GM19239 (cell line): ENCODE measurements at places on chromosomes 3 and 15.

- DNase-seq: no peak
Measured at GRCh38 chr3:99641982-99642381, 3.6 kb downstream of the COL8A1 start.

GRCh38 chr3:58102976-58103451 lies 94.8 kb downstream of the FLNB start:
- no peak for DNase-seq

- DNase-seq: no peak
Measured at GRCh38 chr3:125054062-125054448, 1.7 kb downstream of the HEG1 start.

DNA sequence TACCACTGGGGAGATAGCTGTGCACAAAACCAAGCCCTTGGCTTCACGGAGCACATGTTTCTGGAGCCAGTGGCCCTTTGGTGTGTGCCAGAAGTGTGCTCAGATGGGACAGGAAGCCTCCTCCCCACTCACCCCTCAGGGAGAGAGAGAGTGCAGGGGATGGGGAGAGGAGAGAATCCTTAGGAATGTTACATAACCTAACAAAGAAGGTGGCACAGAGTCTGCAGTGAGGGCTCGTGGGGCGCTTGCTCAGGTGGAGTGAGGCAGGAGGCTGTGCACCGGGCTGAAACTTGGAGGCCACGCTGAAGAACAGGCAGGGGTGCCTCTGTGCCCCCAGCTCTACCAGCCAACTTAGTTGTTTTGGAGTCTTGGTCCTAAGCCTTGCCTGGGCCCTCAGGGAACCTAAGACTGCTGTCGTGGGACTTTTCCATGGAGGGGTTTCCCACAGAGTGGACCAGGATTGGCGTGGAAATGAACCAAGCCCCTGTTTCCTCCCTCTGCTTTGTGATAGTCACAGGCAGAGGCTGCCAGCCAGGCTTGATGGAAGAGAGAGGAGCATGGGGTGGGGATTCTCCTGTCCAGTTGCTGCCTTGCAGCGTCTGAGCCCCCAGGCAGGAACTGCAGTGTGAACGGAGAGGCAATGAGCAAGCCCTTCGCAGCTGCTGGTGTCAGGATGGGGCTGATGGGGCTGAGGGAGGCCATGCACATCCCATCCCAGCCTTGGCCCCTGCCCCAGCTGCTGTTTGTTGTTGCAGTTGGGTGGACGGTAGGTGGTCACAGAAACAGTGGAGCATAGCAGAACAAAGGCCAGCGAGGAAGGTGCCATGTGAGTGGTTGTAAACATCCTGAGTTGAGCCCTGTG lies 32.7 kb downstream of the PDIA5 start:
- DNase-seq: no peak

DNA sequence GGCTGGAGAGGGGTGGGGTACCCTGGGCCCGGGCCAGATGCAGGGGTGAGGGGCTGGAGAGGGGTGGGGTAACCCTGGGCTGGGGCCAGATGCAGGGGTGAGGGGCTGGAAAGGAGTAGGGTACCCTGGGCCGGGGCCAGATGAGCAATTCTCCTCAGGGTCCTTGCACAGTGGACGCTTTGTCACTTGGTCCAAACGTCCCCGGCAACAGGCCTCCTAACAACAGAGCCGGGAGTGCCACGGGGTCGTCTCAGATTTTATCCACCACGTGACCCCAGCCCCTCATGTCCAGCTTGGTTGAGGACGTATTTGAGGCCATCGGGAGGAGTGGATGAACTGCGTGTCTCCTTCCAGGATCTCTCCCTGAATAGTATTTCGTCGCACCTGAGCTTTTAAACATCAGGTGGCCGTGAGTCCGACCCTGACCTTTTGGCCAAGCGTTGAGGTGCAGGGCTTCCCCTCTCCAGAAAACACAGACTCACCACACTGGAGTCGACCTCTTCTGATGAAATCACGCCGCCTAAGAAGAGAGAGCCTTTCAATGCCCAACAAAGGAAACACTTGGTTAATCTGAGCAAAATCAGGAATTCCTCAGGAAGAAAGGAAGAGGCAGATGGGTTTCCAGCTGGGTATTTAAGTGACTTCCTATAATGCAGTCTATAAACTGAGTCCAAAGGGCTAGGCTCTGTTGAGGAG lies 12.8 kb upstream of the LRRC15 start:
- DNase-seq: no peak

- DNase-seq: no peak
Measured at GRCh38 chr3:61960976-61961375, 399.6 kb downstream of the PTPRG start.

DNA sequence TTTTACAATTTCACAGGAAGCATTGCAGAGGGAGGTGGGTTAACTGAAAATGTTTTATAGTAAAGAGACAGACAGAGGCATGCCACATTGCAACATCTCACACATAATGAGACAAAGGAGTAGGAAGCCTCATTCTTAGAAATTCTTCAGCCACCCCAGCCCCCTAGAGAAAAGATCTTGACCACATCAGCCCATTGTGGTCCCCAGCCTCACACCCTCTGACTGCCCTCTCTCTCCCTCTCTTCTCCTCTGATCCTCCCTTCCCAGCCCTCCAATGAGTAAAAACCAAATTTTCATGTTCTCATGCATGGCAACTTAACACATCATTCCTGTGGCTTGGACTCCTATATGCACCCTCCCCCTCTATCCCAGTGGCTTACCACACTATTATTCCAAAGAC lies 174.1 kb downstream of the UACA start:
- DNase-seq: no peak

GRCh38 chr15:38610748-38611147 lies 46.1 kb upstream of the RASGRP1 start:
- no peak for DNase-seq

DNA sequence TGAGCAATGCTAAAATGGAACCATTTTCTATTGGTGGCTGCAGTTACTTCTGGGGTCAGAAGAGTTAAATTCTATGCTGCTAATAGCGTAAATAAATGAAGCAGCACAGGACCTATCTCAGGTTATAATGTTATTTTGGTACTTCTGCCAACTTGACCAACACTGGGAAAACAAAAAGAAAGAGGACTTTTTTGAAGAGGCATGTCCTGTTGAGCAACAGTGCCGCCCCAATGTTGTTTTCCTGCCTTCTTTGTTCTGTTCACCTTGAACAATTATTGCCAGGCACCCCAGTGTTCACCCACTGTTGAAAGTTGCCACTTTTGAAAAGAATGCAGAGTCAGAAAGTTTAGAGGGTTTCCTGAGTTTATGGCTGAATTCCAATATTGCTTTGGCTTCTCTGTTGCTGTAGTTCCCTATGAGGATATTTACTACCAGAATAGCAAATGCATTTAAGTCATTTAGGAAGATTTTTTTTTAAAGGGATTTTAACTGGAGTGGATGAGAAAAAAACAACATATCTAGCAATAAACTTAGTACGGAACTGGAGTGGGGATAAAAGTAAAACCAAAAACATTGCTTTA lies 679.0 kb upstream of the DPPA4 start:
- DNase-seq: no peak

GRCh38 chr15:89168316-89168833 lies 53.0 kb downstream of the RLBP1 start:
- DNase-seq: no peak

GRCh38 chr3:140756240-140757016 lies 78.6 kb downstream of the TRIM42 start:
- no peak for DNase-seq

GRCh38 chr3:177792311-177793030 lies 595.2 kb upstream of the TBL1XR1 start:
- no peak for DNase-seq

DNA sequence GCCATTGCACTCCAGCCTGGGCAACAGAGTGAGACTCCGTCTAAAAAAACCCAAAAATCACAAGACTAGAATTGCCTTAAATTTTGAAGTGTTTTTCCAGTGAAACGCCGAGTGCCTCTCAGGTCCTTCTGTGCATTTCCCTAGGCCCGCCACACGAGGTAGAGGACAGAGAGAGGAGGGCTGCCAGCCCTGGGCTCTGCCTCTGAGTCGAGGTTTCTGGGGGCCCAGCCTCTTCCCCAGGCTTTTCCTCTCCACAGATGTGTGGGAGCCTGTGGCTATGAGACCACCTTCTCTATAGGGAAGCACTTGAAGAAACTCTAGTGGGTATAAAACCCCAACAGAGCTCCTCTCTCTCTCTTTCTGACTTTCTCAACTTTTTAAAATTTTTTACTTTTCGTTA lies 10.9 kb upstream of the EHD4 start:
- DNase-seq: no peak
